ENCODE measurements at places on chromosomes 3 and 15. TPM values are rescaled to one million over a fixed set of nuclear protein-coding genes. Genes with fewer than 3 reads are reported as not detected.

Gene PAK6
- 29.5 TPM for total RNA-seq

Gene PIGZ
- total RNA-seq = 16.3 TPM

Gene LDHAL6B
- total RNA-seq = not detected

Gene KCNMB3
- total RNA-seq = 5.9 TPM

Gene GPR171
- total RNA-seq = 4.7 TPM

Gene TMOD3
- 44.2 TPM for total RNA-seq

Gene HRH1
- total RNA-seq = 10.5 TPM

Gene NUSAP1
- total RNA-seq = 1.5 TPM

Gene SLC12A1
- total RNA-seq = not detected

Gene CLDN11
- 10.6 TPM for total RNA-seq

Gene C3orf20
- total RNA-seq = 0.31 TPM

Gene TRNT1
- total RNA-seq = 44.0 TPM

Gene CLSTN2
- 9.7 TPM for total RNA-seq

Gene LRRC31
- total RNA-seq = 0.78 TPM

Gene ACOX2
- total RNA-seq = 12.8 TPM

Gene METTL6
- 19.3 TPM for total RNA-seq

Gene SCAANT1
- not detected for total RNA-seq

Gene TRIM71
- total RNA-seq = not detected

Gene MESP2
- not detected for total RNA-seq

Gene CYP19A1
- 0.34 TPM for total RNA-seq

Gene TRIM42
- total RNA-seq = not detected

Gene NUDT16
- 30.0 TPM for total RNA-seq

Gene LRTM1
- total RNA-seq = not detected

Gene ACVR2B
- total RNA-seq = 11.8 TPM

Gene GABRA5
- total RNA-seq = not detected

Gene PTX3
- total RNA-seq = 2.1 TPM

Gene SLC28A1
- total RNA-seq = not detected

Gene SLC9C1
- 0.13 TPM for total RNA-seq

Gene FOXB1
- total RNA-seq = not detected

Gene HTR3E
- total RNA-seq = not detected

Gene MEGF11
- total RNA-seq = not detected

Gene SETMAR
- total RNA-seq = 19.8 TPM

Gene NEK11
- total RNA-seq = 10.2 TPM

Gene LRCH3
- total RNA-seq = 82.9 TPM

Gene MST1R
- total RNA-seq = 39.2 TPM

Gene ARNT2
- 7.2 TPM for total RNA-seq

Gene MYRIP
- 4.8 TPM for total RNA-seq

Gene CA12
- 114 TPM for total RNA-seq

Gene ATP8B4
- total RNA-seq = 29.2 TPM

Gene C15orf40
- total RNA-seq = 28.1 TPM

Gene FGF12
- 3.2 TPM for total RNA-seq

All from ureter (tissue), 1 donor.